A673 (cell line): ENCODE measurements at places on chromosomes 6 and 20. TPM values are rescaled to one million over a fixed set of nuclear protein-coding genes. Genes with fewer than 3 reads are reported as not detected.

- peak; percentile 92 for DNase-seq
Measured at GRCh38 chr6:16929809-16930208, 168.5 kb upstream of the ATXN1 start.

- peak; percentile 41 for DNase-seq
Measured at GRCh38 chr20:18839507-18840247, 26.1 kb downstream of the SCP2D1 start.

The CNR1 gene
- total RNA-seq: not detected in 2 replicates

GRCh38 chr6:82878812-82879211 lies 186.8 kb downstream of the UBE3D start:
- DNase-seq: peak; percentile 39

The TNFAIP3 gene
- 6.2 and 12.7 TPM in 2 replicates for total RNA-seq

The SLC22A7 gene
- not detected in 2 replicates for total RNA-seq

GRCh38 chr20:57998276-57998675 lies 230.2 kb downstream of the ANKRD60 start:
- DNase-seq: no peak
